Left renal pelvis (tissue), 4 donors: ENCODE measurements at places on chromosomes 1 and 21. TPM values are rescaled to one million over a fixed set of nuclear protein-coding genes. Genes with fewer than 3 reads are reported as not detected.

DNA sequence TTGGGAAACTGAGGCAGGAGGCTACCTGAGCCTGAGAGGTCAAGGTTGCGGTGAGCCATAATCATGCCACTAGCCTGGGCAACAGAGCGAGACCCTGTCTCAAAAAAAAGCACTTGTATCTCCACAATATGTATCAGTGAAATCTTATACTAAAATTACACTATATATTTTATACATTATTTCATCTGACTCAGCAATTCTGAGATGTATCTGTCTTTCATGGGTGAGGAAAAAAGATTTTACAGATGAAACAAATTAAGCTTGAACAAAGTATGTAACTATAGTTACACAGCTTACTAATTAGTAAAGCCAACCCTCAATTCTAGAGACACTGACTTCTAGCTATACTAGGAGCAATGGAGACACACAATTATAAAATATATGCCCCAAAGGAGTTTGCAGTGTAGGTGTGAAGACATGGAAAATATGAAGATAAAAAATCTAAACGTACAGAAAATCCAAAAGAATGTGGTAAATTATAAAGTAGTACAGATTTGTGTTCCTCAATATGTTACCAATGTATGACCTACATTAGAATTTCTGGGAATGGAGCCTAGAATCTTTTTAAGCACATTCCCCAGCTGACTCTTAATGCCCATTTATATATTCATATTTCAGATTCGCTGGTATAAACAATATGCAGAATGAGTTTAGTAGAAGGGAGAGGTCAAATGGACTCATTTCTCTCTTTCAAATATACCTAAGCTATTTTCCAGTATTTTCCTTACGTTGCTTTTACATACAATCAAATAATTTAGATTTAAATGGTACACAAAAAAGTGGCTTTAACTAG lies 14.6 kb downstream of the GTF2B start:
- DNase-seq, result no peak

GRCh38 chr1:93007941-93008577 lies 46.8 kb upstream of the DIPK1A start:
- DNase-seq, result no peak

Gene FAM72B
- polyA plus RNA-seq, result 4.5 TPM

DNA sequence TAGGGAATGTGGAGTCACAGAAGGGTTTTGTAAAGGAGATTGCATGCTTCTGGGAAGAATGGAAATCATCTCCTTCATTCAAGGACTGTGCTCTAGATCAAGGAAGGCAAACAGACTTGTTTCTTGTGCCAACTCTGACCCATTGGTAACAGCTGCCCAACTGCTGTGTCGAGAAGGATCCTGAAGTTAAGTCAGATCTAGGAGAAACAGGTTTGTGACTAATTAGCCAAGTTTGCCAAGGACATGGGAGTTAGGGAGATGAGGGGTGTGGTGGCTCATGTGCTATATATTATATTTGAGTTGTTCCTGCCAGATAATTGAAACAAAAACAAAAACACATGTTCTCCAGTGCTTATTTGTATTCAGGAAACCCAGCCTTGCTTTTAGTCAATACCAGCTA lies 251.2 kb upstream of the USP24 start:
- no peak for DNase-seq

Gene MORN1
- polyA plus RNA-seq, result 16.7 TPM

DNA sequence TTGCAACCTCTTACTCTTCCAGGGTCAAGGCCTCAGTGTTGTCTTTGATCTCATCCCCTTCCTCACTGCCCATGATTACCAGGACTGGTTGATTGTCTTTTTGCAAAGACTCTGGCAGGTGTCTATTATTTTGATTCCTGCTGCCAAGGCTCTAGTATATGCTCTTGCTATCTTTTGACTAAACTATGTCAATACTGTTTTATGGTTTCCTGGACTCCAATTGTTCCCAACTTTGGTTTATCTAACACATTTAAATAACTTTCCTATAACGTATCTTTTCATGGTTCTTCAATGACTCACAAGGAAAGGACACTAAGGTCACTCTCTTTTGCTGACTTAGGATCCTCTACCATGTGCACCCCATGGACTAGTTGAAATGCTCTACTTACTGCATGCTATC lies 141.5 kb downstream of the PTPRC start:
- no peak for DNase-seq

Gene COL16A1
- polyA plus RNA-seq, result 41.0 TPM

- DNase-seq, result no peak
These were observed 172.3 kb downstream of the SIPA1L2 start for GRCh38 chr1:232457595-232457994.

Gene GPN2
- 34.5 TPM for polyA plus RNA-seq

Gene KLHDC9
- 18.0 TPM for polyA plus RNA-seq

- no peak for DNase-seq
These were observed 105.4 kb downstream of the PTPN14 start for GRCh38 chr1:214445831-214446614.

GRCh38 chr1:113929750-113930498 lies 800 bp downstream of the HIPK1 start:
- DNase-seq, result no peak

DNA sequence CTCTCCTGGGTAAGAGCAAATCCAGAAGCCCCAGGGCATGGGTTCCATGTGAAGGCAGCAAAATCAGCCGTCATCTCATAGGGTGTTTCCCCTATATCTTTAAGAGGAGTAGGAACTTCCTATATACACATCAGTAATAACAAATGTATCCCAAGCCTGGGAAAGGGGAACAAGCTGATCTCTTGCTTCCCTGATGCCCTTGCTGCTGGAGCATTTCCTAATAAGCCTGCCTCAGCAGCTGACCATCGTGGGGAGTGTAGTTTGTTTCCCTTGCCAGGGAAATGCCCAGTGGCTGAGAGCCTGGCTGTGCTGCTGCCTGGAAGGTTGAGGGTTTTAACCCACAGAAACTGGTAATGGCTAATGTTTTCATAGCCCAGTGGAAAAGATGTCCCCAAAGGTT lies 177.0 kb downstream of the NPHP4 start:
- no peak for DNase-seq

DNA sequence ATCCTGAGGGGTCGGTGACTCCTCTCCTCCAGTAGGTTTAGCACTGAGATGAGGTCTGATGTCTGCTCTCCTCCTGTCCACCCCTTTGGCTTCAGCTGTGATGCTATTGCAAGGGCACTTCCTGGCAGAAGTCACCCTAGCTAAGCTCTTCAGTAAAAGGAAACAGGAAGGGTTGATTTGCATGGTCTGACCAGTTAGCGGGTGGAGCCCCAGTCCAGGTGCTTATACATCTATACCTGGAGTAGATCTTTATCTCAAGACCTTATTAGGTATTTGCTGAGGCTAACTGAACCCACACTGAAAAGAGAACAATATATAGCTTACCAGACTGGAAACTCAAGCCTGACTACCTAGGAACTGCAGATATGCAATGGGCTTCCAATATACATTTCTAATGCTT lies 28.9 kb upstream of the NFASC start:
- no peak for DNase-seq

Gene NKAIN1
- 4.0 TPM for polyA plus RNA-seq
